Stimulated activated CD8-positive, alpha-beta memory T cell treated with anti-CD3 and anti-CD28 coated beads, Interleukin-7, amount 100 ng/mL, for 24 hours (primary cell): ENCODE measurements at places on chromosomes 11 and 22.

DNA sequence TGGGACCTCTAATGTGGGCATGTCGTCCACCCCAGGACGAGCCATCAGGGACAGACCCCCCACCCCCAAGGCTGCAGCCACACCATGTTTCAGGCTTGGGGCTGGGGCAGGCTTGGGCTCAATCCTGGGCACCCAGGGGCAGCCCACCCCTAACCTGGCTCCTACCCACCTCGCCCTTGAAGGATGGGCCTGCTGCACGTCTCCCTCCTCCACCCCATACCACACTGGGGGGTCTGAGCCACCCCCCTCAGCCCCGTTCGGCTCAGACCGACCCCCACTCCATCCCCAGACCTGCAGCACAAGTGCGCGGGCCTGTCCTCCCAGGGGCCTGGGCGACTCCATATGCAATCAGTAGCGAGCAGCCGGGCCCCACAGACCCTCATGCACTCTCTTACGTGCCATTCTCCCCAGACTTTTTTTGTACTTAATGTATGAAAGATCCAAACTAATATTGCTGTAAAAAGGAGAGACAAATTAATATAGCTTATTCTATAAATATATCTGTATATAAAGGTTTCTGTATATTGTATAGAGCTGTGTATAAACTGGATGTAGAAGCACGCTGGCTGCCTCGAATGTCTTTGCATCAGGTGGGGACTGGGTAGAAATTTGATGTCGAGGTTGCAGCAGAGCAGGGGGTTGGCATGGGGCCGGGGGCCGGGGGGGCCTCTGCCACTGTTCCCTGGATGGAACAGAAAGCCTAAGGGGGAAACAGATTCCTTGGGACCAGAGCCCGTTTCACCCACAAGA lies 5.8 kb upstream of the MYRF start:
- DNase-seq, result no peak

DNA sequence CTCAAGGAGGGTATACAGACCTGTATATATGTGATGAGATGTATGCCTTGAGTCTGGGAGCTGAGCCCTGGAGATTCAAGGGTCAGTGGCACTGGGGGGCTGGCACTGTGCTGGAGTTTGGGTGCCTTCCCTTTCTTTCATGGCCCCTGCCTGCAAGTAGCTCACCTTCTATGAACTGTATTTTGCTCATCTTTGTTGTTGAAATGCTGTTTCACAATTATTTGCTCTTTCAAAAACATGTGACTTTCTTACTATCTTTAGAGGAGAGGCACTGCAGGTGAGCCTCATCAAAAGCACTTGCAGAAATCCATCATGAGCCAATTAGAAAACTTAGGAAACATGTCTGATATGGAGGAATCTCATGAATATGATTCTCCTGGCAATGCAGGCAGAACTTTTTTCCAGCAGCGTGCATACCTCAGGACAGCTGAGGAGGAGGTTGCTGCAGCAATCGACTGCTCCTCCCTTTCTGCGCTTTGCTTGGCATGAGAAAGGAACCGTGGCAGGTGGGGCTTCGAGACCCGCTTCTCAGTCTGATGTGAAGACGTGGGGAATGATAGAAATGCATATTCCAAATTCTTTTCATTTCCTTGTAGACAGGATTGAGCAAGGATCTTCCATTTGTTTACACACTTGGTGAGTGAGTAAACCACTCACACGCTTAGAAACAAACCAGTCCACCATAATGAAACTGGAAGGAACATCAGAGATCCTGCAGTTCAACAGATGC lies 178.4 kb upstream of the E2F8 start:
- no peak for DNase-seq

GRCh38 chr11:69663326-69663725 lies 11.8 kb downstream of the LTO1 start:
- no peak for DNase-seq

DNA sequence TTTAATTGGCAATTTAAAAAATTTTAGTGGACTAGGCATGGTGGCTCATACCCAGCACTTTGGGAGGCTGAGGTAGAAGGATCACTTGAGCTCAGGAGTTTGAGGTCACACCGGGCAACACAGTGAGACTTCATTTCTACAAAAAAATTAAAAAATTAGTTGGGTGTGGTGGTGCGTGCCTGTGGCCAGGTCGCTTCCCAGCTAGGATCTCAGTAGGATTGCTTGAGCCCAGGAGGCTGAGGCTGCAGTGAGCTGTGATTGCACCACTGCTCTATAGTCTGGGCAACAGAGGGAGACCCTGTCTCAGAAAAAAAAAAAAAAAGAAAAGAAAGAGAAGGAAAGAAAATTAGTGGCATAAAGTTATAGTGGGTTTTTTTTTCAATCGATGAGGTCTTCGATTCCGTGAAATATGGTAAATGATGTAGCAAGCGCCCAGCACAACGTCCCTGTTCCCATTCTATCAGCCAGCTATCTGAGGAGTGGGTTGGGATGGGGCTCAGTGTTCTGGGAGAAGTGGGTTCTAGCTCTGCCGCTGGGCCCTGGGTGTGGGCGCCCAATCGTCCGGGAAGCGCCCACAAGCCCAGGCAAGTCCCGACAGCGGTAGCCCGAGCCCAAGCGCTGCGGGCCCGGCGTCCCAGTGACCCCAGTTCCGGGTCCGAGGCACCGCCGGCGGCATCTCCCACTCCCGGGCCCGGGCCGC lies 1.4 kb downstream of the FOSL1 start:
- no peak for DNase-seq

DNA sequence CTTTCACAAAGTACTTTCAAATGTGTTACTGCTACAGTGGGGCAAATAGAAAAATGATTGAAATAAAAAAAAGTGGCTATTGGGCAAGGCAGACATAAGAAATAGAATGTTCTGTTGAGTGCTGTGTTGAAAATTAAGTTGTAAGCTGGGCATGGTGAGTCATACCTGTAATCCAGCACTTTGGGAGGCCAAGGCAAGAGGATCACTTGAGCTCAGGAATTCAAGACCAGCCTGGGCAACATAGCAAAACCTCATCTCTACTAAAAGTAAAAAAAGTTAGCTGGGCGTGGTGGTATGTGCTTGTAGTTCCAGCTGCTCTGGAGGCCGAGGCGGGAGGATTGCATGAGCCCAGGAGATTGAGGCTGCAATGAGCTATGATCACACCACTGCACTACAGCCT lies 26.9 kb upstream of the LDHA start:
- no peak for DNase-seq

- DNase-seq, result no peak
Observed at GRCh38 chr22:34897126-34897525, 168.8 kb upstream of the ISX start.

- no peak for DNase-seq
Observed at GRCh38 chr11:93051186-93051585, 81.7 kb downstream of the MTNR1B start.

- no peak for DNase-seq
Observed at GRCh38 chr22:44193535-44193891, 12.8 kb downstream of the PARVG start.

- DNase-seq, result no peak
Observed at GRCh38 chr22:39617970-39618757, 47.6 kb downstream of the CACNA1I start.

DNA sequence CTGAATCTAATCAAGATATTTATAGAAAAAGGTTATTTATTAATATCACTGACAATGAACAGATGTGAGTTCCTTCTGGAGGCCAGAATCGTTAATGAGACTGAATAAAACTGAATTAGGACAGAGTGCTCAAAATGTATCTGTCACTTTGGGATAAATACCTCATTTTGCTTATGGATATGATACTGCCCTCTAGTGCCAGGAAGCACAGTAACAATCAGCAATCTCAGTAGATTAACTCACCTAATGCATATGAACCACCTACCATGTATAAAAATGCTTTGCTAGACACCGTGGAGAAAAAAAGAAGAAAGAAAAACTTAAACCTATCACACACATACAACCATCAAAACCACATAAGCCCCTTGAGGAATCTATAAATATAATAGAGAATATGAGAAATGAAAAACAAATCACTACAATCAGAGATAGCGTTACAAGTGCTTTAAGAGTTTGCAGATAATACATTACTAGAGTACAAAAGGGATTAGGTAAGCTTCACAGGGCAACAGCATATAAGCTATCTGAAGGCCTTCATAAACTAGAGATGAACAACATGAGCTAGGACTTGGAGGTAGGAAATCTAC lies 117.4 kb downstream of the SGSM3 start:
- DNase-seq, result no peak

GRCh38 chr11:72634016-72634415 lies 40.2 kb downstream of the PDE2A start:
- no peak for DNase-seq

DNA sequence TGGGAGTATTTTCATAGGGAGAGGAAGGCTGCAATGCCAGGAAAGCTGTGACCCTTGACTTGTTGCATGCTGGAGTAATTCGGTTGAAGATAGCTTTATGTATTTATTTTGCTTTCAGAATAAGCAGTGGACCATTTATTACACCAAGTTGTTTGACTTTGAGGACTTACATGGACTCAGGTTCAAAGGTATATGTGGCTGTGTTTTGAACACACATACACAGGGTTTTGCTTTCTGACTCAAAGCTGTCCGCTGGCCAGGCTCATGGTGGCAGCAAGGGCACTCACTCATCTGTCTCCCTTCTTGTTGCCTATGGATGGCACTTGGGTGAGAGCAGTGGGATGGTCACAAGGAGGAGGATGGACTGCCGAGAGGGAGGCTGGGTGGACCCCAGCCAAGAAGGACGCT lies 6.5 kb downstream of the TIMP3 start:
- DNase-seq, result no peak

- DNase-seq, result no peak
Observed at GRCh38 chr22:36317658-36318271, 64.8 kb downstream of the APOL1 start.

- DNase-seq, result no peak
Observed at GRCh38 chr22:18056161-18056666, 21.6 kb upstream of the PEX26 start.

DNA sequence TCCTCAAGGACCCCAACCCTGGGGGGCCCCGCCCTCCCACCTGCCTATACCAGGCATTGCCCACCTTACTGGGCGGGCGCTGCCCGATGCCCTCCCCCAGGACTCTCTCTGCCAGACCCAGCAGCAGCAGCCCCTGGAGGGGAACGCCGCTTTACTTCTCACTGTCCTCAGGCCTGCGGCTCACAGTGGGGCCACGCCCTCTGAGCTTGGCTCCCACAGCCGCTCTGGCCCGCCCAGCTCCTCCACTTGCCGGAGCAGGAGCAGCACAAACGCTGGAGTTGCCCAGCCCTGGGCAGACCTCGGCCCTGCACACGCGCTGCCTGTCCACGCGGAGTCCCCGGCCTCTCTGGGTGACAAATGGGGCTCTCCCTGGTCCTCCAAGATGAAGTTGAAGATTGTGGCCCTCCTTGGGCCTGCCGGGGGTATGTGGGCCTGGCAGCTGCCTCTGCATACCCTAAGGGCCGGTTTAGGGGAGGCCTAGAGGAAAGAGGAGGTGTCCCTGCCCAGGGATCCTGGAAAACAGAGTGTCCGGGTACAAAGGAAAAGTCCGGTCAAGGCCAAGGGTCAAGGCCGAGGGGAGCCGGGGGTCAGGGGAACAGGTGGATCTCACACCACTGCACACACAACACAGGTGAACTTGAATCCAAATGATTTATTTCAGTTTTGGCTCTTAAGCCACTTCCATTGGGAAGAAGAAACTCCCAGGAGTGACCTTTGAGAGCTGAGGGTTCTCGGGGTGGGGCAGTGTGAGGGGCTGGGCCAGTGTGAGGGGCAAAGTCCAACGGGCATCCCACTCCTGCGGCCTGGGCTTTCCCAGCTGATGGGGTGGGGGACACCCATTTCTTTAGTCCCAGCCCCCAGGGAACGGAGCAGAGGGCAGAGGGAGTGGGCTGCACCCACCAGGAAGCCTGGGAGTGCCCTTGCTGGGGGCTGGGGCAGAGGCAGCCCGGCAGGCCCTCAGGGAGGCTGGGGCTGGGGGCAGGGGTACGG lies 674 bp upstream of the BAIAP2L2 start:
- DNase-seq, result no peak

GRCh38 chr11:18352581-18352980 lies 30.2 kb downstream of the GTF2H1 start:
- DNase-seq, result no peak

GRCh38 chr11:64535811-64536210 lies 55.2 kb upstream of the SLC22A12 start:
- no peak for DNase-seq

DNA sequence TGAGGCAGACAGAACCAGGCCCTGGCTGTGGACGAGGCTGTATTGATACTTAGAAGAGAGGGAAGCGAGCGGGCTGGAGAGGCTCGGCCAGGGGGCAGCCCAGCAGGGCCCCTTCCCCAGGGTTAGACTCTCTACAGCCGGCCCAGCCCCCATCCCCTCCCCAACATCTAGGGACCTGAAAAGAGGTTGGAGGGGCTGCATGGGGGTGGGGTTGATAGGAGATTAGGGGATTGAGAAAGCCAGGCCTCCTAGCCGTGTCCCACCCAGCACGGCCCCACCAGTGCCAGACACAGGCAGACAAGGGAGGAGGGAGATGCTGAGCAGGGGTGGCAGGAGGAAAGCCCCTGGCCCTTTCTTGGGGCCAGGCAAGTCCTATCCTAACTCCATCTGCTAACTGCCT lies 5.7 kb downstream of the LSP1 start:
- no peak for DNase-seq

DNA sequence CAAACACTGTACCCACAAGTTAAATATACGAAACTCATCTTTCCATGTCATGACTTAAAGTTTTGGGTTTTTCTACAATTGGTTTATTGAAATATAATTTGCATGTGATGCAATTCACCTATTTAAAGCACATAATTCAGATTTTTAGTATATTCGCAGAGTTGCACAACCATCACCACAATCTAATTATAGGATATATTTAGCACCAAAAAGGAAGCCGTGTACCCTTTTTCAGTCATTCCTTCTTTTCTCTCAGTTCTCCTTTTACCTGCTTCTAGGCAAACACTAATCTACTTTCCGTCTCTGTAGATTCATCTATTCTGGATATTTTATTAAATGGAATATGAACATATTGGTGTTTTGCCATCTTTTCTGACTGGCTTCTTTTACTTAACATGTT lies 1458.1 kb upstream of the TENM4 start:
- no peak for DNase-seq

GRCh38 chr11:122108192-122108799 lies 7.7 kb downstream of the BLID start:
- no peak for DNase-seq

DNA sequence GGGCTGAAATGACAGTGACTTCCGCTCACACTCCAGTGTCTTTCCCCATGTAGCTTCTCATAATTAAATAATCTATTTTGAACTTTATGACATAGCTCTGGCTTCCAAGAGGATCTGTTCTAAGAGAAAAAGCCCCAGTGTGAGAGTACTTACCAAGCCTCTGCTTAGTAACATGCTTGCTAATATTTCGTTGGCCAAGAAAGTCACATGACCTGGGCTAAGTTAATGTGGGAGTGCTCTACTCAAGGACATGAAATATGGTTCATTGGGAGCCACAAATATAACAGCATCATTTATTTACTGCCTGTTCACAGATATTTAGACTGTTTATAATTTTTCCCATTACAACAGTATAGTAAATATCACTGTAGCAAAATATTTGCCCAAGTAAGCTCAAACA lies 42.5 kb downstream of the CCDC73 start:
- DNase-seq, result no peak

GRCh38 chr11:115611343-115611742 lies 107.1 kb upstream of the CADM1 start:
- DNase-seq, result no peak

- DNase-seq, result no peak
Observed at GRCh38 chr22:31628362-31628761, 33.7 kb downstream of the PISD start.
